ENCODE measurements at places on chromosomes 2 and 18.
A peak's percentile ranks its signal among the peaks of the same experiment; 100 is the strongest.

DNA sequence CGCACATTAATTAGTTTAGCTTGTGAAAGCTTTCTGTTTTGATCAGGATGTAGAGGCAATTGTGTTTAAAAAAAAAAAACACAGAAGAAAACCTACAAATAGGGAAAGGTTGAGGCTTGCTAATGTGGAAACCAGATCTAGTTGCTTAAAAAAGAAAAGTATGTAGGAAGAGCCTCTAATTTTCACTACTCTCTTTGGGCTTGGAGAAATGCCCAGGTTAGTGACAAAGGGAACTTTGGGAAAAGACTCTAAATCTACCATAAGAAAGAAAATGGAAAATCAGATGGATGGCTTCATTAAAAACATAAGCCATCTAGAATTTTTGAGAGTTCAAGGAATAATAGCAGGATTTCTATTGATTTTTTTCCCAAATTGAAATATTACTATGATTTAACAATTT, 47.3 kb upstream of the SLC38A11 start:
- DNase-seq: no peak

DNA sequence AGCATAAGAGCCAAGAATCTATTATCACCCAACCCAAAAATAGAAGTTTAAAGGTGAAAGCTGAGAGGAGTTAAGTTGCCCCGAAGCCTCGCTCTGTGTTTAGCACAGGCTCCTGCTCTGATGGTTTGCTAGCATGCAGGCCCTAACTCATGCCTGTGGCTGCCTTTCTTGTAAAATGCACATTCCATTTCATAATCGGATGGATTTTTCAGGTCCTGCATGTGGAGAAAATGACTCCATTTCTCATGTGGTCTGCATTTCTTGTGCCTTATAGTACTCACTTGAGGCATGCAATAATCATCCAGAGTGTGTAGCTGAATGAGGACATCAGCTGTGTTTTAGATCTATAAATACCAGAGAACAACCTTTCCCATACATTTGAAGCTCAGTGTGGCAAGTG, 381.8 kb downstream of the CPS1 start:
- no peak for DNase-seq

GRCh38 chr2:141957827-141958450, 172.9 kb downstream of the LRP1B start:
- no peak for DNase-seq

GRCh38 chr2:132789066-132789465, 119.1 kb upstream of the LYPD1 start:
- no peak for DNase-seq

- no peak for DNase-seq
Observed at GRCh38 chr18:79944126-79944731, 7.2 kb downstream of the SLC66A2 start.

DNA sequence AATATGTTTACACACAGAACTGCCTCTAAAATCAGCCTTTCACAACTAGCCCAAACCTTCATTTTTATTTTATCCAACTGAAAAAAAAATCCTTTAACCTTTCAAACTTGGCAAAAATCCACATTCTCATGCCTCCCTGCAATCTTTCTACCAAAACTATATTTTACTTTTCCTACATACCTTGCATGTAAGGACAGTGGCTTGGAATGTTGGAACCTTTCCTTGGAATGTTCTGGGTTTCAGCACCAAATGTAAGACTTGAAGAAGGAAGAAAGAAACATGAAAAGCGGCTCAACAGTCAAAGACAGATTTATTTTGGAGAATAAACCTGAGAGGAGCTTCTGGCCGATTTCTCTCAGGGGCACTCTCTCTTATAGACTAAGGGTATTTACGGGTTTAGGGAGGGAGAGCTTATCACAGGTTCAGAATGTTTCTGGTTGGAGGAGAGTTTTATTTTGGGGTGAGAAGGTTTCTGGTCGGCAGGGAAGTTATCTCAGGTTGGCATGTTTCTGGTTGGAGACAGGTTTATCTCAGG, 79.7 kb downstream of the RRM2 start:
- DNase-seq: no peak

DNA sequence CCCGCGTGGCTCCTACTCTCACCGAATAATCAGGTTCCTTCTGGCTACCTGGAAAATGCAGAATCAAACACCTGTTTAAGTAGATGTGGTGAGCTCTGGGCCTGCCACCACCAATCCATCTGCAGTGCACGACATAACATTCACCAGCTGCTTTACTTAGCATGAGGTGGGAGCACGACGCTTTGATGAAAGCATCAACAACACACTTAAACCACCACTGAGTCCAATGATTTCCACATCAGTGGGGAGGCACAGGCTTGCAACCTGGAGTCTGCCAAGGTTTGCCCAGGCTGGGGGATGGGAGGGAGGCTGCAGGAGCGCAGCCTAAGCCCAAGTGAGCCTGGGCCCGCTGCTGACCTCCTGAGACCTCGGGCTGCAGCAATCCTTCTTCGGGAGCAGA, 415.5 kb downstream of the MEIS1 start:
- DNase-seq: no peak

GRCh38 chr2:128090945-128091725, at the start of gene UGGT1:
TSS of gene UGGT1 (plus strand) at chr2:128091200. CDS start at chr2:128091358, 158 bp downstream.
- DNase-seq: peak; percentile 95

DNA sequence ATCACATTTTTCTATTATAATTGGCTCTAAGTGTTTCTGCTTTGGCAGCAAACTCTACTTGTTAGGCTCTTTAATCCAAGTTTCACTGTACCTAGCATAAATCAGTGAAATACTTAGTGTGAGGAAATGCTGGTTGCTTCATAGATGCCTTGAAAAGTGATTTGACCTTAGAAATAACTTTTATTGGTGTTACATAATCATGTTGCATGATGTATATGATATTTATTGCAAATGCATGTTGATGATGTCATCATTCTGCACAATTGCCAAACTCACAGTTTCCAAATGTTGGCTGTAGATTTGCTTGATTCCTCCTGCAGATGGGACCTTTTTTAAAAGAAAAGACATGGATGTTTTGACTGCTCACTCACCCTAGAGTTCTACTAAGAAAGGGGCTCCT, 137.6 kb upstream of the BCL2L11 start:
- DNase-seq: no peak

- DNase-seq: no peak
Observed at GRCh38 chr2:64325477-64325851, 128.5 kb upstream of the LGALSL start.

GRCh38 chr2:132275396-132275795, 113.6 kb upstream of the ANKRD30BL start:
- no peak for DNase-seq

GRCh38 chr2:179264368-179265081, at the start of gene SESTD1:
TSS of gene SESTD1 (minus strand) at chr2:179264832. CDS start at chr2:179191841, 72,991 bp downstream.
- DNase-seq: peak; percentile 86

DNA sequence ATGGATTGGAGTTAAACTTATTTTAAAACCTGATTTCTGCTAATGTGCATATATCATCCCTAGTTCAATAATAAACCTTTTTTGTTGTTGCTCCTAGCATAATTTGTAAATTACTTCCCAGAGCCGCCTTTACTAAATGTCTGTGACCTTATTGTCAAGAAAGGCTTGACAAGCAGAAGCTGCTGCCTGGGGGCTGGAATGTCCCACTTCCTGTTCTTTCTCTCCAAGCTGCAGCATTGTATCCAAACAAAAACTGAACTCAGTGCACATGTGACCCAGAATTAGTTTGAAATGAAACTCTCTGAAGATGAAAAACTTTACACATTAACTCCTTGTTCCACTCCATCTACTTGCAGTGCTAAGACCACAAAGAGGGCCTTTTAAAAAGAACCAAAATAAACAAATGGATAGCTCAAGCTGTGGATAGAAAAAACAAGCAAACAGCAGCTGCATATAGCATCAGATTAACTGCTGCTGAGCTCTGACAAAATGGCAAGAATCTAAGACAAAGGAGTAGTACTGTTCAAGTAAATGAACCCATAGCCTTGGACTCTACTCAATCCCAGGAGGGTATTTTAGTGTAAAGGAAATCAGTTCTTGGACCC, 99.8 kb upstream of the NEUROD1 start:
- no peak for DNase-seq

- DNase-seq: no peak
Observed at GRCh38 chr18:57057890-57058289, 89.0 kb upstream of the BOD1L2 start.

DNA sequence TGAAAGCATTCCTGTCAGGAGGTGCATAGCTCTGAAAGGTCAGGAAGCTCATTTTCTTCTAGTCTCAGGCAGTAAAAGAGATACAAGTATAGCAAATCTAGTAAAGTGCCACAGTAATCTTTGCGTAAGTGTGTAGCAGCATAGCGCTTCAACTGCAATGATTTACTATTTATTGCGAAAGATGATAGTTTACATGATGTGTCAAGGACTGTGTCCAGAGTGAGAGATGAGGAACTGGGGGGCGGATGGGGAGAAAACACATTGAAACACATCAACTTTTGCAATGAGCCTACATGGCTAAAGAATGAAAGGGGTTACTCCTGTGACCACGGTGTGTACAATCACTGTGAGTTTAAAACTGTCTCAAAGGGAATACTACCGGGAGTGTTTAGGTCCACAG, 644.4 kb downstream of the GALR1 start:
- DNase-seq: no peak

DNA sequence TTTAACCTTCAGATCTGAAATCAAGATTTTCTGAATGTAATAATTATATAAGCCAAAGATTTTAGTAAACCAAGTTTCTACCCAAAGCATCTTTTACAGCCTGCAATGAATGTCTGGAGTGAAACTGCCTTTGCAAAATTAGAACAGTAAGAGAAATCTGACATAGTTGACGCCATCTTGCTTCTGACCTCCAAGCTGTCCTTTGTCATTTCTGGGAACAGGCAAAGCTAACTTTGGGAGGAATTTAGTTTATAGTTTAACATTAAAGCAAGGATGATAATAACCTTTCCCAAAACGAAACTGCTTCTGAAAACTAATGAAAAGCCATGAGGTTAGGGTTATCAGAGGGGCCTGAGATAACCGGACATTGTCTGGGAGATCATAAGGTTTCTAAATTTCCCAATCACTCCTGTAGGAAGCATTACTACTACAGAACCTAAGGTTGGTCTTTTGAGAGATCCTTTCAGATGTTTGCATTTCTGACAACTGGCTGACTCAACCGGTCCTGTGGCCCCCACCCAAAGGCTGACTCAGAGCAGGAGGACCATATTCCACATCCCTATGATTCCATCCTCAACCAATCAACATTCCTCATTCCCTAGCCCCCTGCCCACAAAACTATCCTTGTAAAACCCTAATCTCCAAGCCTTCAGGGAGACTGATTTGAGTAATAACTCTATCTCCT, 124.5 kb downstream of the TMEM131 start:
- no peak for DNase-seq

- DNase-seq: no peak
Observed at GRCh38 chr2:45975752-45976517, 321.3 kb upstream of the EPAS1 start.

GRCh38 chr2:181252262-181253148, 204.7 kb upstream of the ITGA4 start:
- DNase-seq: no peak

DNA sequence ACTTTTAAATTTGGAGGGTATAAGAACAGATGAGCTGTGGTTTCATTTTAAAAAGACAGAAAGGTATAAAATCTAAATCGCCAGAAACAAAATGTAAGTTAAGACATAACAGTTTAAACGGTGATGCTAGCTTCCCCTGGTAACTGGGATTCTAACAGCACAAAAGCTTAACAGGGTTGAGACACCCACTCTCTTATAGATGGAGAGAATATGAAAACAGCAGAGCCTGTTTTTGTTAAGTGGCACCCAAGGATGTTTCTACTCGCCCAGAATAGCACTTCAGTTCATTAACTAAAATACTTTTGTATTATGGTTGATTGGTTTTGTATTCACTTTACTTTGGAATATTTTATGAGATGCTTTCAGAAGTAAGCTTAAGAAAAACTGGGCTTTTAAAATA, 151.9 kb upstream of the RND3 start:
- no peak for DNase-seq

GRCh38 chr2:239727776-239728600, 297.2 kb downstream of the NDUFA10 start:
- peak; percentile 46 for DNase-seq

DNA sequence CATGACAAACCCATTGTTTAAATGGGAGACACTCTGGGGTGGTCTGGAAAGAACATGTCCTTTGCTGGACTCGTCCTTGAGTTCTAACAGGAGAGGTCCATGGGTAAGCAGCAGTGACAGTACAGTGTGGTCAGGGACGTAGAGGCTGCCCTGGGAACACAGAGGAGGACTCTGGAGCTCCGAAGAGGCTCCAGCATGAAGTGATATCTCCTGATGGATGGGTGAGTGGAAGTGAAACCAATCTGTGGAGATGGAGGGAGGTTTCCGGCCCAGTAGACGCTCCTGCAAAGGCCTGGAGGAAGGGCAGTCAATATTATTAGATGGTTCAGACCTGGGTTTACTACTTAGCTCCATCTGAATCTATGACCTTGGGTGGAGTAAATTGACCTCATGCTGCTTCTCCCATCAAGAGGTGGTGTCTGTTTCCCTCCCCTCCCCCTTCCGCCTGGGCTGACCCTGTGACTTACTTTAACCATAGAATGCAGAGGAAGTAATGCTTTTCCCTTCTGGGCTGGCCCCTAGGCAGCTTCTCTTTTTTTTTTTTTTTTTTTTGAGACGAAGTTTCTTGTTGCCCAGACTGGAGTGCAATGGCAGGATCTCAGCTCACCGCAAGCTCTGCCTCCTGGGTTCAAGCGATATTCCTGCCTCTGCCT, 2.3 kb upstream of the TFCP2L1 start:
- DNase-seq: no peak

DNA sequence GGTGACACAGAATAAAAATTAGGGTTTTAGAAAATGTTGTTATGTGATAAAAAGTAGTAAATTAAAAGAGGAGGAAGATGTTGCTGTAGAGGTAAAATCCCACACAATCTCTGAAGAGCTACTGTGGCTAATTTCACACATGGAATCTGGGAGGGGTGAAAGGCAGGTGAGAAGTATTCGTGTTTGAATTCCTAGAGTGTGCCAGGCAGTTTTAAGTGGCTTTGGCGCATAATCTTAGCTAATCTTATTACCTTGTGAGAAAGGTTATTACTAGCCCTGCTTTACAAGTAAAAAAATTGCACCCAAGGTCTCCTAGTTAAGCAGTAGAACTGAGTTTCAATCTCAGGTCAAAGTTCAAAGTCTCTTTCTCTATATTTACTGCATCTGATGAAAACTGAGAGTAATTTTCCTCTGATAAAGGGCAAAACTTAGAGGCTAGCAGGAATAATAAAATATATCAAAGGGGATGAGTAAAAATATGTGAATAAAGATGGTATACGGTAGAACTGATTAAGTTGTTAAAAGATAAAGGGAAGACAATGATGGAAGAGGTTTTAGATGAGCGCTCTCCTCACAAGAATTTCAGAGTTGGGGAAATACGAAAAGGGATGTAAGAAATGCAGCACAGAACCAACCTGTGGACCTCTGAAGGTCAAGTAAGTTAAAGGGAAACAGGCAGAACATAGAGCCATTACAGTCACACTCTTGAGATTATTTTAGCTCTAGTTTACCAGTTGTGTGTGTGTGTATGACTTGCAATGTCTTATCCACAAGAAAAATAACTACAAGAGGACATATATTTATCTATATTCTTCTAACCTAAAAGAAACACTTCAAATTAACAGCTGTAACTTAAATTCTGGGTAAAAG, 34.8 kb downstream of the GAREM1 start:
- DNase-seq: no peak

GRCh38 chr18:24605444-24605843, 145.0 kb downstream of the HRH4 start:
- DNase-seq: no peak

Measured in left hindlimb (tissue), 1 donor.